Activated CD4-positive, alpha-beta T cell treated with anti-CD3 and anti-CD28 coated beads, Interleukin-2, amount 10 ng/mL, durations not matched to agents 24 days and 14 days (primary cell): ENCODE measurements at places on chromosomes 3 and 15.

- H3K36me3 ChIP-seq = peaks cover 44% of the 10 kb centered on the region
- DNase-seq = no peak
- H3K4me3 ChIP-seq = no peak overlapping the region
- no peaks in the 10 kb centered on the region for H3K27me3 ChIP-seq
Measured at GRCh38 chr3:15010664-15011063, 54.5 kb downstream of the MRPS25 start.

DNA sequence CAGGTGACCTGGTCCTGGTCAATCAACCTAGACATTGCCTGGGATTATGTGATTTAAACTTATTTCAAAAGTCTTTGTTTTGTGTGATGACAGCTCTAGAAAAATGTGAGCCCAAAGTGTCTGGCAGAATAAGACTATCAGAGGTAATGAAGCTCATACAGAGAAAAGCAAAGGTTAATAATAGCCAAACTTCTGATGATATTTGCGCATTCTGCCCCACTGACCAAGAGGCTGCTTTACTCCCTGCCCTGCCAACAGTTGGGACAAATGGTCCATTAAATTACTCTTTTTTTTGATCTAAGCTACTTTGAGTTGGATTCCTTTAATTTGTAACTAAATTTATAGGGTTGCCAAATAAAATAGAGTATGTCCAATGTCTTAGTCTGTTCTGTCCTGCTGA lies 911.2 kb downstream of the MCTP2 start:
- H3K4me3 ChIP-seq = no peak overlapping the region
- H3K4me1 ChIP-seq = no peaks in the 10 kb centered on the region
- no peaks in the 10 kb centered on the region for H3K36me3 ChIP-seq
- no peak for DNase-seq

DNA sequence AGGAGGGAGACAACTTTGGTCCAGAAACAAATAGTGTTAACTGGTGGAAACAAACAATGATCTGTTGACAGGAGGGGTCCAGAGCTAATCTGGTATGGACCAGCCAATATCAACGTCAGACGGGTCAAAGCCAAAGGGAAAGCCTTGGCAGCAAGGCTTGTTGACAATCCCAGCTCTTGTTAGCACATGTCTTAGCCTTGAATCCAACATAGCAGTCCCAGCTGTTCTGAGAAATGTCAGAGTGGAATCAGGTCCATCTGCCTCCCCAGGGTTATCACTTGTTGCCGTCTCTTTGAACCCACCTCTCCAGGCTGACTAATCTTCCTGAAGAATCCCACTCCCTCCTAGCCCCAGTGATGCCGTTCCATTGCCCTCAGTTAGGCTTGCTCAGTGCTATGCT lies 404.6 kb upstream of the MCTP2 start:
- no peaks in the 10 kb centered on the region for H3K4me1 ChIP-seq
- DNase-seq = no peak
- H3K27me3 ChIP-seq = no peaks in the 10 kb centered on the region
- H3K27ac ChIP-seq = no peak overlapping the region
- no peak overlapping the region for H3K4me3 ChIP-seq

DNA sequence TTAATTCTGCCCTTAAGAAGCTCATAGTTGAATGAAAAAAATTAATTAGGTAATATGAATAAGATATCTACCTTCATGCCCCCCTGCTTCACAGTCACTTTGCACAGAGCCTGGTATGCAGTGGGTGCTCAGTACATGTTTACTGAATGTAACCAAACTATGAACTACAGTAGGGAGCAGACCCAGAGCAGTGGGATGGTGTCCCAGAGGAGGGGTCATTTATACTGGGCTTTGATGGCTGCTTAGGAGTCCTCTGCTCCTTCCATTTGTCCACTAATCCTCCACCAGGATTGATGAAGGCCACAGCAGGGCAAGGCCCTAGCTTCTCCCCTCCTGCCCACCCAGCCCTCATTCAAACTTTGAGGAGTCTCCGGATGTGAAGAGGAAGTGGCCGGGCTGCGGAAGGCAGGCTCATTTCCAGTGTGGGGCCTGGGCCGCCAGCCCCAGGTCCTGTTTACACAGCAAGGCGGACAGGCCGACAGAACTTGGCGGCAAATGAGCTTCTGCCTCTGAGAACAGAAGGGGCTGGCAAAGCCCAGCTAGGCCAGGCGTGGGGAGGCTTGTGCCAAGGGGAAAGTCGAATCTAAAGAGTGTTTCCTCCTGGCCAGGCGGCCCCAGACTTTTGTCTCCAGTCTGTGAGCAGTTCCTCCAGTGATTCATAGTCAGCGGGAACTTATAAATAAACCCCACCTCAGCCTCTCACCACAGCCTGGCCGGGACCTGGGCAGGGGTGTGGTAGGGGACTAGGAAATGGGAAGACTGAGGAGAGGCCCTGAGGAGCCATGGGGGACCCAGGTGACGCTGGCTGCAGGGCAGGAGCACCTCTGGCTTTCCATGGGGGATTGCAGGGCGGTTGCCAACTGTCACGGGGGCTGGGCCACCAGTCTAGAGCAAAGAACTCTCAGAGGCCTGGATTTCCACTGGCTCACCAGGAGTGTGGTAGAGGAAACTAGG lies 51.6 kb upstream of the LCTL start:
- no peak for DNase-seq
- H3K4me3 ChIP-seq = no peak overlapping the region
- peaks cover 6% of the 10 kb centered on the region for H3K4me1 ChIP-seq
- no peaks in the 10 kb centered on the region for H3K36me3 ChIP-seq

GRCh38 chr3:4741404-4742307 lies 237.6 kb upstream of the BHLHE40 start:
- H3K4me1 ChIP-seq = peaks cover 66% of the 10 kb centered on the region
- peak overlapping the region; percentile 47 for H3K4me3 ChIP-seq
- DNase-seq = peak; percentile 71
- no peaks in the 10 kb centered on the region for H3K27me3 ChIP-seq
- peak overlapping the region; percentile 89 for H3K27ac ChIP-seq
- peaks cover 71% of the 10 kb centered on the region for H3K36me3 ChIP-seq

GRCh38 chr3:16512435-16513140 lies 911 bp downstream of the RFTN1 start:
- H3K4me1 ChIP-seq = peaks cover 67% of the 10 kb centered on the region
- peak overlapping the region; percentile 95 for H3K4me3 ChIP-seq
- H3K27me3 ChIP-seq = no peaks in the 10 kb centered on the region
